Hindlimb muscle (tissue), 1 donor: ENCODE measurements at places on chromosomes 5 and 9. TPM values are rescaled to one million over a fixed set of nuclear protein-coding genes. Genes with fewer than 3 reads are reported as not detected.

GRCh38 chr9:75997206-75997605, 106.7 kb downstream of the PCSK5 start:
- DNase-seq: peak; percentile 37

DNA sequence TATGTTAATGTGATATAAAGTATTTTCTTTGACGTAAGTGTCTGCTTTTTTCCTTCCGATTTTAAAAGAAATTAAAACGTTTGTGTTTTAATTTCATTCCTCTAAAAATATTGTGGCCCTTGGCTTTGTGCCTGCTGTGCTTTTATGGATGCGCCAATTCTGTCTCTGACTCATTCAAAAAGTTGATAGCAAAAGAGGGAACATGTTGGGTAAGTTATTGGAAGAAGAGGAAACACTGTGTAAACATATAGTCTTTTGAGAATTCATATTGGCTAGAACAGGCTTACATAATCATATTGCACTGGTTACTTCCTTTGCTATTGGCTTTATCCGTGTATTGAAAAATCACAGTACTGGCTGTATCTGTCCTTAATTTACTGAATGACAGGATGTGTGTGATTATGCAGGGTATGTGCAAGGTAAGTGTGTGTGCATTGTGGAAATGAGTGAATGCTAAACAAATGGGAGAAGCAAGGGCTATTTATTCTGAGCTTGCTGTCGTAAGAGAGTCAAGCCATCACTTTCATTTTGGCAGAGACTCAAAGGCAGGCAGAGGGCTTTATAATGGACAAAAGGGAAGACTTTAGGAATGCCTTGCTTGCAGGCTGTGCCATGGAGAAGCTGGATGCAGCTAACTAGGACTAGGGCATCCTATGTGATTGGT, 67.8 kb downstream of the SGCD start:
- DNase-seq: peak; percentile 68

DNA sequence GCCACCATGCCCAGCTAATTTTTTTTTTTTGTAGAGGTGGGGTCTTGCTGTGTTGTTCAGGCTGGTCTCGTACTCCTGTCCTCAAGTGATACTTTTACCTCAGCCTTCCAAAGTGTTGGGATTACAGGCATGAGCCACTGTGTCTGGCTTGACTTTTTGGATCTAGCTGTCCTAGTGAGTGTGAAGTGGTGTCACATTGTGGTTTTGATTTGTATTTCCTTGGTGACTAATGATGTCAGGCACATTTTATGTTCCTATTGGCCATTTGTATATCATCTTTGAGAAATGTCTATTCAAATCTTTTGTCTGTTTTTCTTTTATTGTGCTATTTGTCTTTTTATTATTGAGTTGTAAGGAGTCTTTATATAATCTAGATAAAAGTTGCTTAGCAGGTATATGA, 53.5 kb upstream of the MCCC2 start:
- DNase-seq: no peak

- DNase-seq: no peak
Measured at GRCh38 chr9:37952731-37953130, 48.8 kb upstream of the SLC25A51 start.

DNA sequence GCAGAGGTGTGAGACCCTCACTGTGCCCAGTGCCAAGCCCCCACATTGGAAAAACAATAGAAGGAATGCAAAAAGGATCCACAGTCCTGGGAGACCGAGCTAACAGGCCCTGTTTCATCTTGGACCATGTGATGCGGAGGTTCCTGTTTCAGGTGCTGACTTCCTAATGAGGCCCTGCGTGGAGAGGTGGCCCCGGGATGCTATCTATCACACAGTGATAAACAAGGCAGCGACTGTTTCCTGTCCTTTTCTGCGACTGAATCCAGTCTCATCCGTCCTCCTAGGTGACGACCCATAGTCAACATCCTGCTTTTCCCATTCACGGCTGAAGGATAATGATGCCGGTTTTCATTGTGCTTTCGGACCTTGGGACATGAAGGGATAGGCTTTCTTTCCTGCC, 56.4 kb upstream of the BOD1 start:
- no peak for DNase-seq

DNA sequence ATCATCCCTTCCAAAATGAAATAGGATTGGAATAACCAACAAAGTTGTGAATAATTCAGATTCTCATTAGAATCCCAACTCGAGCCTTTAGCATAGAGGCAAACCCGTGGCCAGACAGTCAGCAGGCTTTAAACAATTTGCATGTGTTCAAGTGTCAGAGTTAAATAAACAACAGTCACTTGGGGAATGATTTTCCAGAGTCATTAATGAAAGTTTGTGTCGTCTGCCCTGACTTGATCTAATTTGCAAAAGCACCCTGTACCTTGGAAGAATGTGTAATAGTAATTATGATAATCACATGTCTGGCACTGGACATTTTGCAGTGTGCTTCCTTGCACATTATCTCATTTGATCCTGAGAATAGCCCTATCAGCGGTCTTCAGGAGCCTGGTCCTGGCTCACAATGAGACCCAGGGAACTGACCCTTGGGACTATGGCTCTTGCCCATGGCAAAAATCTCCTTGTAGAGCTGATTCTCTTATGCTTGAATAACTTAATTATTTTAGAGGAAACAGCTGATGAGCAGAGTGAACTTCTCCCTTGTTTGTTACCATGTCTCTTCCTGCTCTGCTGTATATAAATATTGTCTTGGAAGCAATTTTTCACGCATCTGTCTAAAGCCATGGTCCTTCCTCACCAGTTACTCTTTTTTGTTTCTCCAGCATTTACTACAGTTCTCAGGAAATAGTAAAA, 272.7 kb downstream of the NR3C1 start:
- no peak for DNase-seq

- DNase-seq: no peak
Measured at GRCh38 chr5:124105326-124105725, 593.3 kb downstream of the CSNK1G3 start.

Gene MAP3K1
- polyA plus RNA-seq: 13.9 TPM

Gene IL5
- polyA plus RNA-seq: not detected

Gene NPR3
- polyA plus RNA-seq: 12.0 TPM

Gene PCDHGA7
- 1.6 TPM for polyA plus RNA-seq

Gene NEUROG1
- polyA plus RNA-seq: not detected

Gene CCNI2
- polyA plus RNA-seq: 0.57 TPM

Gene UBE2QL1
- 2.3 TPM for polyA plus RNA-seq

Gene TAF1L
- 0.05 TPM for polyA plus RNA-seq

Gene WNT8A
- not detected for polyA plus RNA-seq
